ENCODE measurements at places on chromosomes 1 and 21. TPM values are rescaled to one million over a fixed set of nuclear protein-coding genes. Genes with fewer than 3 reads are reported as not detected.

HSF2BP gene
- total RNA-seq = 2.0 TPM

CELA3B gene
- total RNA-seq = not detected

WNT4 gene
- 12.9 TPM for total RNA-seq

FAM72C gene
- 0.40 TPM for total RNA-seq

MAP3K7CL gene
- 2.9 TPM for total RNA-seq

OR2L13 gene
- total RNA-seq = 0.94 TPM

PEAR1 gene
- 3.5 TPM for total RNA-seq

SMPDL3B gene
- total RNA-seq = 0.89 TPM

IQCC gene
- total RNA-seq = 6.4 TPM

EXO1 gene
- total RNA-seq = 3.7 TPM

AJAP1 gene
- total RNA-seq = 25.4 TPM

TMEM63A gene
- 59.7 TPM for total RNA-seq

POU3F1 gene
- 3.0 TPM for total RNA-seq

SPRR2F gene
- 0.22 TPM for total RNA-seq

RNASEL gene
- 18.3 TPM for total RNA-seq

VSIG8 gene
- total RNA-seq = not detected

Data from spinal cord (tissue), 10 donors.